ENCODE measurements at places on chromosomes 7 and 10.

DNA sequence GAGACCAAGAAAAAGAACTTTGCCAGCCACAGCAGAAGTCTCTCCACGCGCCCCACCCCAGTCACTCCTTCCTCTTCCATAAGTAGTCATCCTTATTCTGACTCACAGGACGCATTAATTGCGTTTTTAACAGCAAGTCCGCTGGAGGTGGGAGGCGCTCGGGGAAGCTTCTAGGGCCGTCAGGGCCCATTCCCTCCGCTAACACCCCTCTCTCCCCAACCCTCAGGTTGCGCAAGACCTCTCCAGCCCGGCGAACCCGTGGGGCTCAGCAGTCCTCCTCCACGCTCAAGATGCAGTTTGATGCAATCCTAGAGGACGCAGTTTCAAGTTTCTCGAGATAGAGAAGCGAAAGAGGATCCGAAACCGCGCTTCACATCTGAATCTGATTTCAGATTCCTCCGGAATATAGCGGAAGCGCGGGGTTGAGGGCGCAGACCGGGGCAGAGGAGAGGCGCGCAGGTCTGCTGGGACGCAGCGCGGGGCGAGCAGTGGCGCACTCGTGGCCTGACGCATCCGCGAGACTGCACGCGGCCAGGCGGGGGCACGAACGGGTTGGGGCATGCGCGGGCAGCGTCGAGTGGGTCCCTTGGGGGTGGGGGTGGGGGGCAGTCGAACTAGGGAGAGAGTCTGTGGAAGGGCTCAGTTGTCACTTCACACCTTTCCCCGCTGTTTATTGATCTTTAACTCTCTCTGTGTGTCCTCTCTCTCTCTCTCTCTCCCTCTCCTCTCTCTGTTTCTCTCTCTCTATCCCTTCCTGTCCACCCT is 37.8 kb upstream of the PSAP start:
- DNase-seq: peak; percentile 84

DNA sequence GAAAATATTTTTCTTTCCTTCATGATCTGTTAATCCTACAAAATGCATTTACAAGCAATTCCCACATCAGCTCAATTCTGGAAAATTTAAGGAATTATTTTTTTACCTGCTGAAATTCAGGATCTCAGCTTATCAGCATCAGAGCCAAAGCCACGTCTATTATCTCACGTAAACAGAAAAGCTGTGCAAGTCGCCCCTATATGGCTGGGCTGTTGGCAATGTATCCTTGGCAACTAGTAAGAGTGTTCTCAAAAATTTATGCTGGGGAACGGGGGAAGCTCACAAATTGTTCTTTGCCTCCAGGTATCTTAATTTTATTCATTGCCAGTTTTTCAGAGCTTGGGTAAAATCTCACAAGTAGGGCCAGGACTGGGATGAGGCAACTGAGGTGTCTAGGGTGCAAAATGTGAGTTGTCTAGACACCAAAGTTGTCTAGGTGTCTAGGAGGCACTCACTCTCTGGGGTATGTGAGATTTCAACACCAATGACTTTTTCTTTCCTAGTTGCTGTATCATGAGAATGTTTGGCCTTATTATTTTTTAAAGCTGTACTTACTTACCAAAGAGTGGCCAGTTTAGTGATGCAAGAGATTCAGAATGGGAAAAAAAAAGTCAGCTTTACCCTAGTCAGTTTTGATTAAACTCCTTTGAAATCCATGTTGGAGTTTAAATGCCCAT is 5.1 kb downstream of the GSTO2 start:
- DNase-seq: no peak

DNA sequence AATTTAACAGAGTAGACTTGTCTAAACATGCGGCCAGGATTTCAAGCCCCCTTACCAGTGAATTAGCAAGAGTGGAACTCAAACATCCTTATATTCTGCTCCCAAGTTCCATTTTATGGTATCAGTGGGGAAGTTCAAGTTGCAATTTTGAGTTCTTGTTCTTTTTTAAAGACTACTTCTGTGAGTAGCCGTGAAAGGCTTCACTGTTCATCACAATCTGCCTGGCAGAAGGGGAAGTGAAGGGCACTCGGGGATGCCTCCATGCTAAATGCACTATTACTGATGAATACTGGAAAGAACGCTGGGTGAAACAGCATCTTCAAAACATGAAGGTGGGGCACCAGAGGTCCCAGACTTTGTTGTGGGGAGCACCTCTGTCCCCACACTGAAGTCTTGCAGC is 22.4 kb upstream of the FGL2 start:
- no peak for DNase-seq

DNA sequence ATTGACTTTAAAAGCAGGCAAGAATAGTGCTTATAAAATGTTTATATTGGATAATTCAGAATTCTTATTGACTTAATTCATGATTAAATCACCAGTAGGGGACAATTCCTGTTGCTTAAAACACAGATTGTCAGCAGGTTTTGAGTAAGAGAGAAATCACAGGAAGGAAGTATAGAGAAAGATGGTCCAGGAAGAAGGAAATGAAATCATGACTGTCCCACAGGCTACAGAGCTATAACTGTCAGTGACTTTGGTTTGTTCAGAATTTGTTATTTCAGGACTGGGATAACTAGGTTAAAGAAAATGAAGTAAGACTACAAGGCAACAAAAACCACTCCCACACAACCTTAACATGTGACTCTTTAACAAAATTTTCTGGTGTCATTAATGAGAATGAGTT is 6.8 kb downstream of the GNGT1 start:
- DNase-seq: no peak

GRCh38 chr10:70162892-70163201 is 7.5 kb downstream of the SAR1A start:
- peak; percentile 30 for DNase-seq

DNA sequence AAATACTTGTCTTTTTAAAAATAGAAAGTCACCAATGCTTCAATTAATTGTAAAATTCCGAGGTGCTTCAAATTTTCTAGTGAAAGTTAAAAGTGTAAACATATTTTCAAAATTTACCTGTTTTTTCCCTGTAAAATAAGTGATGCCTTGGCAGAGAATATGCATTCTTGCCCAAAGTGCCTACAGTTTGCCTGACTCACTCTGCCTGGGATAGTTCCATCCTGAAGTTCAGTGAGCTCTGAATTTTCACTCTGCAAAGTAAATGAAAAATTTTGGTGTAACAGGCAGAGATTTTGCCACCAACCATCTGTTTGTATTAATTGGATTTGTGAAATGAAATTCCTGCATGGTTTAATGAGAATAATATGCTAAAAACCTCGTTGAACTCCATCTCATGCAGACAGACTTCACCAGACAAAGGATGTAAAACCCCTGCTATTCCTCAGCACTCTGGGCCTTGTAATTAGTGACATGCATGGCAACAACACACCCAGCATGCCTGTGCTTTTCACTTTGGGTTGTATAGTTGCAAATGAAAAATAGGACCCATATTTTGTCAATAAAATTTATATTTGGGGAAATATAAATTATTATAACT is 117.4 kb upstream of the GNAI1 start:
- no peak for DNase-seq

GRCh38 chr7:39888171-39888853 is 61.7 kb upstream of the CDK13 start:
- DNase-seq: no peak

GRCh38 chr10:51972733-51973346 is 273.4 kb upstream of the CSTF2T start:
- DNase-seq: no peak

- peak; percentile 33 for DNase-seq
Measured at GRCh38 chr10:49606981-49607535, 3.1 kb upstream of the SLC18A3 start.

All from CD4-positive, alpha-beta T cell treated with Interferon alpha-2 for 1 hour (primary cell).